Lung (tissue), 17 donors: ENCODE measurements at places on chromosomes 16 and 17.
A peak's percentile ranks its signal among the peaks of the same experiment; 100 is the strongest.

DNA sequence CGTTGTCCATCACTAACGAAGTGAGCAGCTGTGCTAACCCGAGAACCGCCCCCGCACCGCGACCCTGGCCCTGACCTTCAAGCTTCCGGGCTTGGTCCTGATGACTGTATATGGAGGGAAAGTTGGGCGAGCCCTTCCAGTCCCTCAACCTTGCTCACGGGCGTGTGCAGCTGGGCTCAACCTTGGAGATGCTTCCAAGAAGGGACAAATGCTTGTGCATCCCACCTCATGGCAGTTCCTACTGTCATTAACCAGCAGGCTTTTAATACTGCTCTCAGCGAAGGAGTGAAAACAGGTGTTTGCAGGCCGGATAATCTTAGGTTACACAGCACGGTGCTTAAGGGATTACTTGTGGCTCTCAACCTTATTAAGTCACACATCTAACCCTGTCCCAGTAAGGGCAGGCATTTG is 33.5 kb downstream of the SRL start:
- no peaks in the 10 kb centered on the region for H3K27me3 ChIP-seq
- no peak overlapping the region for H3K27ac ChIP-seq
- DNase-seq: no peak
- no peaks in the 10 kb centered on the region for H3K36me3 ChIP-seq
- no peak overlapping the region for H3K4me3 ChIP-seq

DNA sequence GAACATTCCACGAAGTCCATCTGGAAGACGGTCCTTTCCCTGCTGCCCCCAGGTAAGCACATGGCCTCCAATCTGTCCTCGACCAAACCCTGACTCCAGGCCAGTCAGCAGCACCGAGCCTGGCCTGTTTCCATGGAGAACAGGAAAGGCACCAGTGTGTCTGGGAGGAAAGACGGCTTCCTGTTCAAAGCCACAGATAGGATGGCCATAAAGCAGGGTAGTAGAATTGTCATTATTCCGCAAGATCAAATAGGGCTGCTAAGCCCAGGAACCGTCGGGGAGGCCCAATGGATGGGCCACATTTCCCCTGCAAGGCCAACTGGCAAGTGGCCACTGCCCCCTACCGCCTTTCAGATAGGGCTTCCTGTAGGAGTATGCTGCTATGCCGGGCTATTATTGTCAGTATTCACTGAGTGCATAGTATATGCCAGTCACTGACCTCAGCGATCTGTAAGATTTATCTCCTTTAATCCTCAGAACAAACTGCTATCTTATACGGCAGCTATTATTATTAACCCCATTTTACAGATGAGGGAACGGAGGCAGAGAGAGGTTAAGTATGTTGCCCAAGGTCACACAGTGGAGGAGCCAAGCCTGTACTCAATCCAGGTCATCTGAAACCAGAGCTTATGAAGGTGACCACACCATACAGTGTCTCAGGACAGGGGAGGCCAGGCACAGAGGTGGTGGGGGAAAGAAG is 23.0 kb upstream of the PLCG2 start:
- no peak overlapping the region for H3K4me3 ChIP-seq
- DNase-seq: no peak
- H3K27ac ChIP-seq: peak overlapping the region; percentile 30
- no peaks in the 10 kb centered on the region for H3K27me3 ChIP-seq
- H3K4me1 ChIP-seq: no peaks in the 10 kb centered on the region

GRCh38 chr16:55907661-55908060 is 32.5 kb upstream of the CES5A start:
- H3K4me3 ChIP-seq: no peak overlapping the region
- no peak overlapping the region for H3K27ac ChIP-seq
- no peaks in the 10 kb centered on the region for H3K36me3 ChIP-seq
- DNase-seq: no peak
- H3K27me3 ChIP-seq: no peaks in the 10 kb centered on the region
- no peaks in the 10 kb centered on the region for H3K4me1 ChIP-seq

DNA sequence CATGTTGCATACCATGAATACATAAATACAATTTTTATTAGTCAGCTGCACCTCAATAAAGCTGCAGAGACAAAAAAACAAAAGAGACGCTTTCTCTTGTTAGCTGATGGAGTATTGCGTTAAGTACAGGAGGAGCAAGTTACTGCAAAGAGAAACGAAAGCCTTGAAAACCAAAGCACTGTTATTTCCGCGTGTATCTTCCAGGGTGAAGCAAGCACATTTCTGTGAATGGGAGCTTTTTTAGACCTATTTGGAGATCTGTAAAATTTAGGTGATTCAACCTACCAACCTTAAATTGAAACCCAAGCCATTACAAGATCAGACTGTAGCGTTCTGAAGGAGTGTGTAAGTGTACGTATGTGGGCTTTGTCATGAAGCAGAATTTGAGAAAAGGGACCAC is 390.4 kb downstream of the SOX9 start:
- H3K4me3 ChIP-seq: no peak overlapping the region
- H3K36me3 ChIP-seq: no peaks in the 10 kb centered on the region
- H3K27me3 ChIP-seq: no peaks in the 10 kb centered on the region
- no peak overlapping the region for H3K27ac ChIP-seq
- no peak for DNase-seq
- H3K4me1 ChIP-seq: peaks cover 10% of the 10 kb centered on the region

DNA sequence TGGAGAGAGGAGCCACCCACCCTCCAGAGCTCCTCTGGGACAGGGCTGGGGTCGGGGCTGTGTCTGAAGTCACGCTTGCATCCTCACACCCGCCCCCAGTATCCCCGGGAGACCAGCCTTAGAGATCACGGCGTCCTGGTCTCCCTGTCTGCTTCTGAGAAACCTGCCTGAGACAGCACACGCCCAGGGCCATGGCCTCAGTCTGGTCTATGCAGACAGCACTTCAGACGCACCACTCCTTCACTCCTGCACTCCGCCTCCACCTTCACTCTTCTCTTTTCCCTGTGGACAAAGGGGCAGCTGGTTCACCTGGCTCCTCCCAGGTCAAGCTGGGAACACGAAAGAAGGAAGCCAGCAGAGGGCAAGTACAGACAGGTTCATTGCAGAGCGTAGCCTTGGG is 248.0 kb upstream of the GSE1 start:
- H3K4me1 ChIP-seq: peaks cover 28% of the 10 kb centered on the region
- no peak for DNase-seq
- H3K27ac ChIP-seq: no peak overlapping the region
- H3K27me3 ChIP-seq: no peaks in the 10 kb centered on the region

GRCh38 chr16:53198933-53199332 is 144.1 kb downstream of the CHD9 start:
- H3K4me3 ChIP-seq: no peak overlapping the region
- no peak for DNase-seq
- H3K36me3 ChIP-seq: peaks cover 1% of the 10 kb centered on the region
- no peak overlapping the region for H3K27ac ChIP-seq
- H3K27me3 ChIP-seq: no peaks in the 10 kb centered on the region

DNA sequence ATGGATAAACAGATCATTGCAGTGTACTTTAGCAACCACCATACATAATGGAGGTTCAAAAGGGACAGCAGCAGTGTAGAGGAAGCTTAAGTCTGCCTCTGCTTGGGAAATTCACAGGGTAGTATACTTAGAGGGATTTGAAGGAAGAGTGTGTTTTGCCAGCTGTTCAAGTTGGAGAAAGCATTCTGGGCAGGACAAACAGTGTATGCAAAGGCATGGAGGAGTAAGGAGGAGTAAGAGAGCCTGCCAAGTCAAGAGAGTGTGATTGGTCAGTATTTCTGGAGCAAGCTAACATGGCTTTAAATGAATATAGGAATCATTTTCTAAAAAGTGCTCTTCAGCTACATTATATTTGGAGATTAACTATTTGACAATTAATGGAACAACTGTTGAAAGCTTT is 22.9 kb upstream of the PHAF1 start:
- peak; percentile 27 for DNase-seq
- peaks cover 3% of the 10 kb centered on the region for H3K36me3 ChIP-seq
- H3K4me3 ChIP-seq: no peak overlapping the region
- no peak overlapping the region for H3K27ac ChIP-seq
- no peaks in the 10 kb centered on the region for H3K27me3 ChIP-seq

DNA sequence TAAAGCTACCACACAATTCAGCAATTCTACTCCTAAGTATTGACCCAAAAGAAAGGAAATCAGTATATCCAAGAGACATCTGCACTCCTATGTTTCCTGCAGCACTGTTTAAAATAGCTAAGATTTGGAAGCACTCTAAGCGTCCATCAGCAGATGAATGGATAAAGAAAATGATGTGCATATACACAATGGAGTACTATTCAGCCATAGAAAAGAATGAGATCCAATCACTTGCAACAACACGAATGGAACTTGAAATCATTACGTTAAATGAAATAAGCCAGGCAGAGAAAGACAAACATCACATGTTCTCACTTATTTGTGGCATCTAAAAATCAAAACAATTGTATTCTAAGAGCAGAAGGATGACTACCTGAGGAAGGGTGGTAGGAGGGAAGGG is 1.5 kb downstream of the SLFN11 start:
- no peak for DNase-seq
- H3K27ac ChIP-seq: no peak overlapping the region
- H3K27me3 ChIP-seq: peaks cover 70% of the 10 kb centered on the region

DNA sequence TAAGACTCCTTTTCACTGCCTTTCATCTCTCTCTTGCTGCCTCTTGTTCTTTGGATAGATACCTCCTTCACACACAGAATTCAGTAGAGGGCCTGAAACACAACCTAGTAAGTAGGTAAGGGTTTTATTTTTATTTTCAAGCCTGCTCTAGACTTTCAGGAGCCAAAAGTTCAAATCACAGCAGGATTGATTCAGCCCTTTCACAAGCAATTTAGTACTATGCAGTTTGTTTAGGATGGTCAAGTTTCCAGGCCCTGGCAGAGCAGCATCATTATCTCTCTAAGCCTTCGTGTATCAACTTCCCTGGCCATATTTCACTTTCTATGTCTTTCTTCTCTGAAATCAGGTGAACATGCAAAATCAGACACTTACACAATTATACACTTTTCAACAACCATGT is 148.8 kb upstream of the CORO6 start:
- H3K36me3 ChIP-seq: no peaks in the 10 kb centered on the region
- H3K27ac ChIP-seq: no peak overlapping the region
- no peak for DNase-seq
- H3K27me3 ChIP-seq: no peaks in the 10 kb centered on the region
- H3K4me3 ChIP-seq: no peak overlapping the region

GRCh38 chr17:73513426-73513825 is 130.8 kb downstream of the SDK2 start:
- no peaks in the 10 kb centered on the region for H3K36me3 ChIP-seq
- H3K4me3 ChIP-seq: no peak overlapping the region
- H3K27ac ChIP-seq: no peak overlapping the region
- peaks cover 6% of the 10 kb centered on the region for H3K4me1 ChIP-seq
- peaks cover 3% of the 10 kb centered on the region for H3K27me3 ChIP-seq

DNA sequence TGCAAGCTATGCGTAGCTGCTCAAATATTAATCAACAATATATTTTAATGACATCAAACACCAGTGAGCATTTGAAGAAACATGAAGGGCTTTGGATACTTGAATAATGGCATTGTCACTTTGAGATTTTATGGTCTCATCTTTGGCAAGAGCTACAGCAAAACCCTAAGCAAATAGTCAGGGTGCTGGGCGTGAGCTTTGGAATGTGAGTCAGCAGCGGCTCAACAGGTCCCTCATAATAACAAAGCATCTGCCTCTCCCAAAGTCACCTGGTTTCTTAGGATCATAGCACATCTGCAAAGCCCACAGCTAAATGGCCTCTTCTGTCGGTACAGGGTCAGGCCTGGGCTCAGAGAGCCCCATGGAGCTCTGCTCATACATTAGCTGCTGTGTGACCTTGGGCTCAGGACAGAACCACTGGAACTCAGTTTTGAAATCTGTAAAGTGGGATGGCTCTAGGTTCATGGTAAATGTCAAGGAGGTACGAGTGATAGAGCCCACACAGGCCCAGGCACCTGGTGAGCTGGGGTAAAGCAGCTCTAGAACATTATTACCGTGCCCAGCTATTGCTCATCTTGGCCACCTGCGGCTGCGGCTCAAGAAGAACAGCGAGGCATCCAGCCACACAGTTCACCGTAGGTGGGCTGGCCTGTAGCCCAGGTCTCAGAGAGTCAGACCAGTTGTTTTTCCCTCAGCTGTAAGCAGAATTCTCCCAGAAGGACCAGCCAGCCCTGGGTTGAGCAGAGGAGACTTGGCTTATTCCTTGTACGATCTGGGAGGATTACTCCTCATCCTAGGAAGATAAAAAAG is 544.5 kb upstream of the CDH11 start:
- H3K36me3 ChIP-seq: no peaks in the 10 kb centered on the region
- no peak overlapping the region for H3K27ac ChIP-seq
- H3K4me1 ChIP-seq: peaks cover 57% of the 10 kb centered on the region

GRCh38 chr17:73782641-73783381 is 138.6 kb upstream of the SDK2 start:
- H3K4me3 ChIP-seq: no peak overlapping the region
- H3K36me3 ChIP-seq: no peaks in the 10 kb centered on the region
- no peak overlapping the region for H3K27ac ChIP-seq

GRCh38 chr16:1481906-1482835 is 6.6 kb downstream of the PTX4 start:
- no peak overlapping the region for H3K27ac ChIP-seq
- no peaks in the 10 kb centered on the region for H3K27me3 ChIP-seq
- H3K4me3 ChIP-seq: no peak overlapping the region
- DNase-seq: no peak
- H3K36me3 ChIP-seq: no peaks in the 10 kb centered on the region

DNA sequence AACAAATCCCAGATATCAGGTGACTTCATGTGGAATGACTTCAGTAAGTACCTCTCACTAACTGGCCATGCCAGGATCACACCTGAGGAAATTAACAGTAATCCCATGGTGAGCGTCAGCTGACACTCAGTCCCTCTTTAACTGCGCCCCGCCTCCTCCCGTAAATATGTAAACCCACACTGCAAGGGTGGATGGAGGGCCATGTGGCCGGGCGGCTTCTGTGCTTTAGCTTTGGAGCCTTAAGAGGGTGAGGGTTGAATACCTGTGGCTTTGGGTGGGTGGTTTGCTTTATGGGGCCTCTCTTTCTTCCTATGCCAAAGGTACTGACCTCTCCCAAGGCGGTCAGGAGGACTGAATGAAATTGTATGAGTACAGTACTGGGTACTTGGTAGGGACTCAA is 141.7 kb downstream of the MRM1 start:
- H3K4me1 ChIP-seq: no peaks in the 10 kb centered on the region
- H3K27me3 ChIP-seq: no peaks in the 10 kb centered on the region
- no peaks in the 10 kb centered on the region for H3K36me3 ChIP-seq
- H3K27ac ChIP-seq: no peak overlapping the region
- H3K4me3 ChIP-seq: no peak overlapping the region

- DNase-seq: no peak
- H3K27ac ChIP-seq: no peak overlapping the region
- peaks cover 7% of the 10 kb centered on the region for H3K4me1 ChIP-seq
These were observed 118.4 kb downstream of the COPRS start for GRCh38 chr17:31740611-31741082.

- no peak overlapping the region for H3K27ac ChIP-seq
- H3K4me1 ChIP-seq: peaks cover 12% of the 10 kb centered on the region
These were observed 52.8 kb upstream of the ARHGAP44 start for GRCh38 chr17:12736526-12736925.
